ENCODE measurements at places on chromosomes 1 and 21. TPM values are rescaled to one million over a fixed set of nuclear protein-coding genes. Genes with fewer than 3 reads are reported as not detected.

GRCh38 chr1:202888221-202888530 lies 773 bp downstream of the RABIF start:
- H3K4me3 ChIP-seq: peak overlapping the region; percentile 79
- no peaks in the 10 kb centered on the region for H3K27me3 ChIP-seq
- no peaks in the 10 kb centered on the region for H3K4me1 ChIP-seq
- H3K36me3 ChIP-seq: peaks cover 12% of the 10 kb centered on the region
- no peak for DNase-seq

GRCh38 chr1:212310383-212310782 lies 25.2 kb downstream of the PPP2R5A start:
- H3K36me3 ChIP-seq: peaks cover 3% of the 10 kb centered on the region
- H3K4me3 ChIP-seq: no peak overlapping the region
- no peaks in the 10 kb centered on the region for H3K4me1 ChIP-seq
- H3K27me3 ChIP-seq: no peaks in the 10 kb centered on the region
- no peak for DNase-seq

DNA sequence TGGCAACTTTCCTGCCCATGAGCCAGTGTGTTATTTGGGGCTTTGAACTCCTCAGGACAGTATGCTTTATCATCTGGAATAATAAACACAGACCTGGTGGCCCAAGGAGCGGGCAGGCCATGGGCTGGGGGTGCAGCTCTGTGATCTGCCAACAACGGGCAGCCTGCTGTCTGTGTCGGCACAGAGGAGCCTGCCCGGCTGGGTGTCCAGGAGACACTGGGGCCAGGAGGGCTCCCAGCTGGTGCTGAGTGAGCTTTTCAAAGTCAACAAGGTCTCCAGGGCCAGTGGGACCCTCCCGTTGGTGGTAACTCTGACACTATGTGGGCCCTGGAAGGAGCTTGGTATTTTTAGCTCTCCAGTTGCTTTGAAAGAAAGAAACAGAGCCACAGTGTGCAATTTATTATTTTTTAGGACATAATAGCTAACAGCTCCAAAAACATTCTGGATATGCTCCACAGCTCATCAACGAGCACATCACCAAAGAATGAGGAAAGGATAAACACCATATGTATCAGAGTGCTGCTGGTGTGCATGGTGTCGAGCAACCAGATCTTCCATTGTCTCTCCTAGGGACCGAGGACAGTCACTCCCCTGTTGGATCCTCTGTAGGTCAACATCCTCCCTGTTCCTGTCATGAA lies 488.7 kb upstream of the USP24 start:
- no peak overlapping the region for H3K4me3 ChIP-seq
- DNase-seq: peak; percentile 36
- H3K27ac ChIP-seq: no peak overlapping the region
- H3K27me3 ChIP-seq: no peaks in the 10 kb centered on the region
- H3K36me3 ChIP-seq: no peaks in the 10 kb centered on the region

DNA sequence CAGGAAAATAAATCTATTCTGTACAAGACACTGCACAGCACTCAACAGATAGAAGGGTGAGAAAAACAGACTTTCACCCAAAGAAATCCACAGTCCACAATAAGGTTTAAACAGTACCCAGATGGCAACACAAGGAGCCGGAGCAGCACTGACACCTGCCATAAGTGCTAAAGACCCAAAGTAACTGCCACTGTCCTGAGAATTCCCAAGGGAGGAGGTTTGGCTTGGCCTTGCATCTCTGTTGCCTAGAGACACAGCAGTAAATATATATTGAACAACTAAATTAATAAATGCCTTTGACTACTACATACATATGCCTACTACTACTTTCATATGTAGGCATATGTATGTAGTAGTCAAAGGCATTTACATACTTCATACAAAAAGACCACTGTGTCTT lies 68.0 kb downstream of the VAV3 start:
- H3K4me3 ChIP-seq: no peak overlapping the region
- DNase-seq: no peak
- H3K27ac ChIP-seq: no peak overlapping the region
- H3K36me3 ChIP-seq: no peaks in the 10 kb centered on the region
- H3K27me3 ChIP-seq: no peaks in the 10 kb centered on the region

DNA sequence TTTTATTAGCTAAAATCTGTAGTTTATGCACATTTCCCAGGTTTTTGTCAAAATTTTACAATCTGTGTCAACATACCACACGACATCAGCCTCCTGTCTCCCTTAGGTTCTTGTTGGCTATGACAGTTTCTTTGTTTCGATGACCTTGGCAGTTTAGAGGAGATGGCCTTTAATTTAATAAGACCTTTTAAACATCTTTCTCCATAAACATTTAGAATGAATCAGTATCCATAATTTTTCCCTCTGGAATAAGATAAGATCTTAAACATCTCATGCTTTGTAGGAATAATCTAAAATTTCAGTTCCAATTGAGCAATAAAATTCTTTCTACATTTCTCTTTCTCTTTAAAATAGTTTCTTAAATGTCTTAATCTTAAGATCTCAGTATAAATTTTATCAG lies 28.7 kb upstream of the DYRK1A start:
- H3K27me3 ChIP-seq: no peaks in the 10 kb centered on the region
- no peak overlapping the region for H3K4me3 ChIP-seq
- no peaks in the 10 kb centered on the region for H3K36me3 ChIP-seq
- H3K4me1 ChIP-seq: no peaks in the 10 kb centered on the region
- peak overlapping the region; percentile 33 for H3K27ac ChIP-seq
- DNase-seq: no peak

DNA sequence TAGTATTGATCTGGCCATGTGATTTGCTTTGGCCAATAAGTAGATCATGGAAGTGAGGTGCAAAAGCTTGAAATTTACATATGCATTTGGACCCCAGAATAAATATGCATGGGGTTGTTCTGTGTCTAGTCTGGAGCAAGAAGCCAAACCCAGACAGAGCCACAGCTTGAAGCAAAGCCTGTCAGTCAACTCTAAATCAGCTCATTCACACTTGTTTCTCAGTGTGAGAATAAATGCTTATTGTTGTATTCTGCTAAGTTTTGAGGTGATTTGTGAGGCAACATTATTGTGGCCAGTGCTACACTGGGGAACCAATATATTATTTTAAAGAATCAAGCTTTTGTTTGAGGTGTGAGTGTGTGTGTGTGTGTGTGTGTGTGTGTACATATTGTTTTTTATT lies 12.2 kb upstream of the PGLYRP3 start:
- H3K27me3 ChIP-seq: no peaks in the 10 kb centered on the region
- H3K27ac ChIP-seq: no peak overlapping the region
- no peak overlapping the region for H3K4me3 ChIP-seq
- H3K36me3 ChIP-seq: no peaks in the 10 kb centered on the region
- DNase-seq: no peak
- H3K4me1 ChIP-seq: no peaks in the 10 kb centered on the region

GRCh38 chr1:107935396-107936064 lies 29.4 kb downstream of the VAV3 start:
- DNase-seq: no peak
- no peak overlapping the region for H3K27ac ChIP-seq
- H3K4me1 ChIP-seq: no peaks in the 10 kb centered on the region
- H3K27me3 ChIP-seq: no peaks in the 10 kb centered on the region
- no peaks in the 10 kb centered on the region for H3K36me3 ChIP-seq
- no peak overlapping the region for H3K4me3 ChIP-seq

DNA sequence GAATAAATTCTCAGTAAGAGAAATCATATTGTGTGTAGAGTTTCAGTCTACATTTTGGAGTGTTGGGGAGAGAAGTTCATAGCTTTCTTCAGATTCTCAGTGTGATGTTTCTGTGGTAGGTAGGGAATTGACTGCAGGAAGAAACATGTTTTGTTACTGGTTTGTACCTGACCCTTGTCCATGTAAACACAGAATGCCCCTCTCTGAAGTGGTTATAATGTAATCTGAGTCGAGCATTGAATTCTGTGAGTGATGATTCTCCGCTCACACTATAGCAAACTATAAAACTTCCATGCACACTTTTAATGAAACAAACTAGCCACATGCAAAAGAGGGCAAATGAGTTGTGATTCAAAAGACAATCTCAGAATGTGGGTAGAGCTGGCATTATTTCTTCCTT lies 433.2 kb downstream of the USP25 start:
- no peak for DNase-seq
- H3K4me1 ChIP-seq: no peaks in the 10 kb centered on the region
- no peak overlapping the region for H3K4me3 ChIP-seq
- H3K27ac ChIP-seq: no peak overlapping the region
- no peaks in the 10 kb centered on the region for H3K27me3 ChIP-seq

DNA sequence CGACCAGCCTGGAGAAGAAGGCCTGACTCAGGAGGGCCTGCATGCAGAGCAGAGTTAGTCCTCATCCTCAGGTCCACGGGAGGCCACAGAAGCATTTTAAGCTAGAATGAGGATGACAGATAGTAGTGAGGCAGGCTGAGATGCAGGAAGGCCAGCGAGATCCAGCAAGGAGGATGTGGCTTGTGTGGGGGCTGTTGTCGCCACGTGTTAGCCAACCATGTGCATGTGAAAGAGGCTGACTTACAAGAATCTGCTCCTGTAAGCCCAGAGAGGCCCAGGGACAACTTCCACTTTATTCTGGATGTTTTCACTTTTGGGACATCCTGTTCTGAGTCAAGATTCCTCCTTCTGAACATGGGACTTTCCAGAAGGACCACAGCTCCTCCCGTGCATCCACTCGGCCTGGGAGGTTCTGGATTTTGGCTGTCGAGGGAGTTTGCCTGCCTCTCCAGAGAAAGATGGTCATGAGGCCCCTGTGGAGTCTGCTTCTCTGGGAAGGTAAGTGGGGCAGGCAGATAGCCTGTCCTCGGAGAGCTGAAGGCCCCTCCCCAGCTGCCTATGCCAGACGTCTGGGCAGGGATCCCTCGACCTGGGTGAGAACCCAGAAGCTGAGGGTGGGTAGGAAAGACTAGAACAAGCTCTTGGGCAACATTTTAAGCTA lies at the start of gene SLAMF8:
SLAMF8 (plus strand) TSS at position 433 of the 661 bp plus-strand sequence; CDS start at position 459, 26 bp downstream.
- no peak for DNase-seq

DNA sequence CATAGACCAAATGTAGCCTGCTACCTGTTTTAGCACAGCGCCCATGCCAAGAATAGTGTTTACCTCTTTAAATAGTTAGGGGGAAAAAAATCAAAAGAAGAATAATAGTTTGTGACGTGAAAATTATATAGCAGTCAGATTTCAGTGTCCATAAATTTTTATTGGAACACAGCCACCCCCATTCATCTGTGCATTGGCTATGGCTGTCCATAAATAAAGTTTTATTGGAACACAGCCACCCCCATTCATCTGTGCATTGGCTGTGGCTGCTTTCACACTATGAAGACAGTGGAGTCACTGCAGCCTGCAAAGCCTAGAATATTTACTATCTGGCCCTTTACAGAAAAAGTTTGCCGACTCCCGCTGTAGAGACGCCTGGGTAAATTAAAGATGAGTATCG lies 20.9 kb downstream of the EPHX1 start:
- peaks cover 20% of the 10 kb centered on the region for H3K36me3 ChIP-seq
- H3K4me3 ChIP-seq: no peak overlapping the region
- no peak overlapping the region for H3K27ac ChIP-seq
- H3K4me1 ChIP-seq: peaks cover 11% of the 10 kb centered on the region

GRCh38 chr1:108850929-108851328 lies 6.0 kb downstream of the AKNAD1 start:
- DNase-seq: no peak
- H3K4me1 ChIP-seq: no peaks in the 10 kb centered on the region
- H3K4me3 ChIP-seq: no peak overlapping the region
- H3K27me3 ChIP-seq: no peaks in the 10 kb centered on the region
- H3K27ac ChIP-seq: no peak overlapping the region

DNA sequence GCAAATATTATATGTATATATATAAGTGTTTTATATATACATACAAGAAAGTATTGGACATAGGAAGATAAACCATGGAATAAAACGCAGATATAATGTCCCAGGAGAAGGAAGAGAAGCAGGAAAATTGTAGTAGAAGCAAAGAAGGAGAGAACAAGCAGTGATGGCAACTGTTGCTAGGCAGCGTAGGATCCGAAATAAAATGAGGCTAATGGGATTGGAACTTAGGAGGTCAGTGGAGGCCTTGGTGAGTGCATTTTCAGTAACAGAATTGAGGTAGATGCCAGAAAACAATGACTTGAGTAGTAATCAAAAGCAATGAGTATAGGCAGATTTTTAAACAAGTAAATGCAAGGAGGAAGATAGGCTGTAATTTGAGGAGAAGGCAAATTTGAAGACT lies 265.8 kb downstream of the LRRC7 start:
- H3K4me3 ChIP-seq: no peak overlapping the region
- no peaks in the 10 kb centered on the region for H3K36me3 ChIP-seq
- H3K27ac ChIP-seq: no peak overlapping the region
- H3K27me3 ChIP-seq: no peaks in the 10 kb centered on the region
- H3K4me1 ChIP-seq: no peaks in the 10 kb centered on the region
- DNase-seq: no peak

GRCh38 chr1:10507111-10507879 lies 32.5 kb downstream of the PEX14 start:
- no peaks in the 10 kb centered on the region for H3K36me3 ChIP-seq
- H3K27me3 ChIP-seq: no peaks in the 10 kb centered on the region
- DNase-seq: peak; percentile 87

GPR3 gene
- total RNA-seq: 0.58 TPM

- no peaks in the 10 kb centered on the region for H3K36me3 ChIP-seq
- DNase-seq: peak; percentile 82
- no peak overlapping the region for H3K27ac ChIP-seq
Observed at GRCh38 chr1:39646232-39647081, 7.0 kb upstream of the HEYL start.

DNA sequence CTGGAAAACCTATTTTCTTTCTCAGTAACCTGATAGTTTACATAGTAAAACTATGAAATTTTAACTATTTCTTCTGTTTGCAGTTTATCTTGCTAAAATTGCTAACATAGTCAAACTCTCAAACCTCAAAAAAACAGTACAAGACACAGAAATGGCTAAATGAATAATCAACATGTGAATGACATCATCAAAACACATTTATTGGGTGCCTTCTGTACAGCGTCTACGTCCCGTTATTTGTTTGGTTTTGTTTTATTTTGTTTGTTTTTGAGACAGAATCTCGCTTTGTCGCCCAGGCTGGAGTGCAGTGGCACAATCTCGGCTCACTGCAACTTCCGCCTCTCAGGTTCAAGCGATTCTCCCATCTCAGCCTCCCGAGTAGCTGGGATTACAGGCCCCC lies 11.2 kb downstream of the RBM34 start:
- peaks cover 24% of the 10 kb centered on the region for H3K36me3 ChIP-seq
- no peak overlapping the region for H3K4me3 ChIP-seq
- DNase-seq: no peak

DNA sequence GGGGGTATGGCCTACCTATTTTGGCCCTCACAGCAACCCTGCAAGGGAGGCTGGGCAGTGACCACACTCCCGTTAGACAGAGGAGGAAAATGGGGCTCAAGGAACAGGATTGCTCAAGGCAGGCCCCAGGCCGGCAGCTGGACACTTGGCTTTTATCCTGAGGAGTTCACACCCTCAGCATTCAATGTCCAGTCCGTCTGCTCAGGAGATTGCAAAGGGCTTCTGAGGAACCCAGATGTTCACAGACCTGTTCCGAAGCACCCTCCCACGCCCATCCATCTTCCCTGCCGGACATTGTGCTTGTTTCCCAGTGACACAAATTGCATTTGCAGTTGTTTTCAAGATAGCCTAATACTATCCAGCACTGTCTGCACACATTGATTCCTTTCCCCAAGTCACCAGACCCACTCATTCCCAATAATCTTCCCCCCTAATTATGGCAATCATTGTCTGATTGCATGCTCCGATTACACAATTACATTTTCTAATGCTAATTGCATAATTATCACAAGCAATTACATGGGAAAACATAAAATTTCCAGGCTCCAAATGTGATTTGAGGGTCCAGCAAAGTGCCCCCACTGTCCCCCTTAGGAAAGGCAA lies 4.3 kb upstream of the UBL4B start:
- H3K4me3 ChIP-seq: no peak overlapping the region
- DNase-seq: no peak
- H3K36me3 ChIP-seq: no peaks in the 10 kb centered on the region

GPR161 gene
- total RNA-seq: 15.0 TPM
